Stimulated activated CD8-positive, alpha-beta memory T cell treated with anti-CD3 and anti-CD28 coated beads, Interleukin-15, amount 100 ng/mL, for 48 hours (primary cell): ENCODE measurements at places on chromosomes 11 and 22.

DNA sequence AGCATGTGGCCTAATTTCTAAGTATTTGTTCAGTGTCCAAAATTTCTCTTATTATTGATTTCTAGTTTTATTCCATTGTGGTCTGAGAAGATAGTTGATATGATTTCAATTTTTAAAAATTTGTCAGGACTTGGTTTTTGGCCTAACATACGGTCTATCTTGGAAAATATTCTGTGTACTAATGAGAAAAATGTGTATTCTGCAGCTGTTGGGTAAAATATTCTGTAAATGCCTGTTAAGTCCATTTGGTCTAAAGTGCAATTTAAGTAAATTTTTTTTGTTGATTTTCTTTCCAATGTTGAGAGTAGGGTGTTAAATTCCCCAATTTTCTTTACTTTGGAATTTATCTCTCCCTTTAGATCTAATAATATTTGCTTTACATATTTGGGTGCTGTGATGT is 78.3 kb downstream of the TECTA start:
- no peak for DNase-seq

DNA sequence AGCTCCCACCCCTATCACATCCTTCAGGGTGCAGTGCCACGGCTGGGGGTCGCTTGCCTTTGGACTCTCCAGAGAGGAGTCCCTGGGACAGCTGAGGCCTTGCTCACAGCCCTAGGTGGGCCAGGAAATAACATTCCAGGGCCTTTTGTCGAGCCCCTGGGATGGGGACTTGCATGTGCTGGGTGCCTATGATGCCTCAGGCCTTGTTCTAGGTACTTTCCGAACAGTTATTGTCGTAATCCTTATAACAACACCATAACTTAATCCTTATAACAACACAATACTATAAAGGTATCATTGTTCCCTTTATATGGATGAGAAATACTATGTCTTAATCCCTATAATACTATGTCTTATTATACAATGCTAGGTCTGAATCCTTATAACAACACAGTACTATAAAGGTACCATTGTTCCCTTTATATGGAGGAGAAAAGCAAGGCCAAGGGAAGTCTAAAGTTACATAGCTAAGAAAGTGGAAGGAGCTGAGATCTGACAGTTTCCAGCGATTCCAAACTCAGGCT is 236.5 kb downstream of the ST3GAL4 start:
- DNase-seq = no peak

GRCh38 chr11:17164361-17165246 is 43.2 kb downstream of the PIK3C2A start:
- no peak for DNase-seq

- DNase-seq = no peak
Observed at GRCh38 chr11:122954455-122954854, 27.2 kb downstream of the BSX start.

DNA sequence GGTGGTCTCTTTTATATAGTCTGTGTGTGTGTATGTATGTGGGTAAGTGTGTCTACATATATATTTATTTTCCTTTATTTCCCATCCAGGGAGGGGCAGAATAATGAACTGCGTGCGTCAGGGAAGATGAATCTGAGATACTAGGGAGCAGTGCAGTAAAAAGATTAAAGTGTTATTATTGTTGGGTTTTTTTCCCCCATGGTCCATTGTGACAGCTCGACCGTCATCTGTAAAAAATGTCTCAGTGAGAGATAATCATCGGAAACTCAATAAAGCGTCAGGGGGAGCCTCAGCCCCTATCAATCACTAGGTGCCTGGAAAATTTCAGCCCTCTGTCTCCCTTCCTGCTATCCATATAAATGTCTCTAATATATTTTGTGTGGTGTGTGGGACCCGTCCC is 64.6 kb downstream of the CLPB start:
- no peak for DNase-seq

GRCh38 chr11:69102732-69103615 is 52.8 kb upstream of the SMIM38 start:
- no peak for DNase-seq

GRCh38 chr22:17717708-17718107 is 56.6 kb downstream of the BID start:
- no peak for DNase-seq

GRCh38 chr11:95547976-95548375 is 241.6 kb downstream of the FAM76B start:
- no peak for DNase-seq

- DNase-seq = no peak
Observed at GRCh38 chr11:115193914-115194801, 310.1 kb downstream of the CADM1 start.

DNA sequence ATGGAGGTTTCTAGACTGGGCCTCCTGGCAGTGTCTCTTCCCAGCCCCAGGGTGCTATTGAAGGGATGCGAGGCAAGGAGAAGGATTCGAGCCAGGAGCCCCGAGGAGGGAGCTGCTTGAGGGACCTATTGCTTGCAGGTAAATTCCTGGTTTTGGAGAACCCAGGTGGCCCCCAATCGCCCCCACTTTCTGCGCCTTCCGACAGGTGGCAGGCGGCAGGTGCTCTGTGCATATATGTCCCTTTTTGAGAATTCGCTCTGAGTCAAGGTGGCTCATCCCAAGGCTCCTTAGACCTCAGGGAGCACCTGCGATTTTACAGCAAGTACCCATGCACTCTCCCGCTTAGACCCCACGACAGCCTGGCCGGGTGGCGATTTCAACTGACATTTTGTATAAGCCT is 40.3 kb upstream of the SHISAL1 start:
- no peak for DNase-seq

DNA sequence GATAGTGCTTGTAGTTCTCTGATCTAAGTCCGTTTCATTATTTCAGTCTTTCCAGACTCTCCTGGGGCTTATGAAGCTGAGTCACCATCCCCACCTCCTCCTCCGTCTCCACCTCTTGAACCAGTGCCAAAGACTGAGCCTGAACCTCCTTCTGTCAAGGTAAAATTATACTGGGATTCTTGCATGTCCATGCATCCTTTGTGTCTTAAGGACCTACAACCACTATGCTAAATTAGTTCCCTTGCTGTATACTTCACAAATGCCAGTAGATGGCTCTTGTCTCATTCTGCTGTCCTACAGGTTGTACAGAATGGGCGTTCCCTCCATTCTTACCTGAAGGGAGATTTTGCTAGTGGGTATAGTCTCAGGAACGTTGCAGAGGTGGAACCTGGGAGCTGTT is 42.2 kb downstream of the POLD3 start:
- DNase-seq = no peak

DNA sequence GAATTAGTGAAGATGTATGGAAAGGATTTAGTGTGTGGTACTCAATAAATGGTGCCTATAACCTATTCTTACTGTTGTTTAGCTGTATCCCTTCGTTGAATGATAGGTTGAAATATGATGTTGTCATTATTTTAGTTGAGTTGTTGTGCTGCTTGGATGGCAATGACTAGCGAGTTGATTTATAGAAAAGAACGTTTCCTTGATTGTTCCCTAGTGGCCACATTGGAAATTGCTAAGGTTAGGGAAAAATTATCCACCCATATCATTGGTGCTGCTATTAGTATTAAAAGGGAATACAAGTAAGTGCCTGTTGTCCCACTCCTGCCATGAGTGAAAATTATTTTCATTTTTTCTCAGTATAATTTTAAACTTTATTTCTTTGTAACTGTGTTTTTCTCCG is 14.5 kb downstream of the EMSY start:
- no peak for DNase-seq

- DNase-seq = no peak
Observed at GRCh38 chr11:3104051-3104714, 47.0 kb upstream of the CARS1 start.

DNA sequence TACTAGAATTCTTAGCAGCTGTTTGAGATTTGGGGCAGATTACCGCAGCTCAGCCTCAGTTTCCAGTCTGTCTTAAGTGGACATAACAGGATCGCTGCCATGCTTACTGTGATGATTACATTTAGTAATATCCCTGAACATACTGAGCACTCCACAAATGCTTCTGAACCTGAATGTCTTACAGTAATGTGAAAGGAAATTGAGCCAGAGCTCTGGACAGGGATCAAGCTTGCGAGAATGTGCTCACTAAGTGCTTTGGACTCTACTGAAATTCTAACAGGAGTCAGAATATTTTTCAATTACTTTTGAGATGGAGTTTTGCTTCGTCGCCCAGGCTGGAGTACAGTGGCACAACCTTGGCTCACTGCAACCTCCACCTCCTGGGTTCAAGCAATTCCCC is 118.6 kb upstream of the RASSF10 start:
- DNase-seq = no peak

- no peak for DNase-seq
Observed at GRCh38 chr22:17475318-17476230, 87.7 kb upstream of the SLC25A18 start.

DNA sequence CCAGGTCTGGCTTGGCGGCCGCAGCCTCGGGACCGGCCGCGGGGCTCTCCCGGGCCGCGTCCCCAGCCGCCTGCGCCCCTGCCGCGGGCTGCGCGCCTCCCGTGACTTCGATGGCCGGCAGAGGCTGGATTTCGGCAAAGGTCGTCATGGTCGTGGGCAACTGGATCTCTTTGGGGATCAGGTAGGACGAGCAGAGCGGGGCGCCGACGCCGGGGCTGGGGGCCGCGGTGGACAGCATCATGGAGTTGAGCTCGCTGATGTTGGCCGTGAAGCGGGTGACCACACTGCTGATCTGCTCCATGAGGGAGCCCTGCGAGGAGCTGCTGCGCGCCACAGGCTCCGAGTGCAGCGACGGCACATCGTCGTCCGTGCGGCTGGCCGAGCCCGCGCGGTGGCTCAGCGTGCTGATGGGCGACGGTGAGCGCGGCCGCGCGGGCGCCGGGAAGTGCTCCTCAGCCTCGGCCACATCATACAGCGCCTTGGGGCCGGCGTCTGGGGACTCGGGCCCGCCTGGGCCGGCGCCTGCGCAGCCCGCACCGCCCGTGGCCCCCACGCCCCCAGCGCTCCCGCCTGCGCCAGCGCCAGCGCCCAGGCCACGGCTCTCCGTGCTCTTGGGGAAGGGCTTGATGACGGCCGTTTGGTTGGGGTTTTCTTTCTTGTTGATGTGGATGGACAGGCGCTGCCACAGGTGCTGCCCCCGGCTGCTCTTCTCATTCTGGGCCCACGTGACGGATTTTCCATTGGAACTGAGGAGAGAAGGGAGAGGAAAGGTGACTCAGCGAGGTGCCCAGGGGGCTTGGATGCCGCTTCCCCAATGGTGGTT is 171.4 kb upstream of the CTSC start:
- peak; percentile 16 for DNase-seq

GRCh38 chr11:114163830-114164401 is 104.4 kb downstream of the ZBTB16 start:
- DNase-seq = no peak

DNA sequence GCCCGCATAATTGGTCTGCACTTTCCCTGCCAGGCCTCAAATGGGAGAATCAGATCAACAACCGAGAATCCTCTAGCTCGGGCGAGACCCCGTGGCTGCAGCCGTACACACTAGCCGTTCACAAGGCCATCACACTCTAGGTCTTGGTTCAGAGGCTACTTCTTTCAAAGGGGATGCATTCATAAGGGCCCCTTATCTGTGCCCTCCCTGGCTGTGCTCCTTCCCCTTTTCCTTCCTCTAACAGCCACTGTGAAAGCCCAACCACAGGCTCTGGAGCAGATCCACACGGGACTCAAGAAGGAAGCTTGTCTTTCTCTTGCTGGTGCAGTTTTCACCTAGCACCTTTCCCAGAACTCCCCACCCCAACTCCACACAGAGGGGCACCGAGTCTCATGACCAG is 24.5 kb downstream of the SMIM38 start:
- DNase-seq = no peak

GRCh38 chr11:72072348-72072747 is 8.0 kb downstream of the NUMA1 start:
- no peak for DNase-seq
